Activated naive CD4-positive, alpha-beta T cell (primary cell): ENCODE measurements at places on chromosomes 1 and 21.

GRCh38 chr1:1291023-1291528 lies 10.8 kb downstream of the SCNN1D start:
- no peak for DNase-seq

DNA sequence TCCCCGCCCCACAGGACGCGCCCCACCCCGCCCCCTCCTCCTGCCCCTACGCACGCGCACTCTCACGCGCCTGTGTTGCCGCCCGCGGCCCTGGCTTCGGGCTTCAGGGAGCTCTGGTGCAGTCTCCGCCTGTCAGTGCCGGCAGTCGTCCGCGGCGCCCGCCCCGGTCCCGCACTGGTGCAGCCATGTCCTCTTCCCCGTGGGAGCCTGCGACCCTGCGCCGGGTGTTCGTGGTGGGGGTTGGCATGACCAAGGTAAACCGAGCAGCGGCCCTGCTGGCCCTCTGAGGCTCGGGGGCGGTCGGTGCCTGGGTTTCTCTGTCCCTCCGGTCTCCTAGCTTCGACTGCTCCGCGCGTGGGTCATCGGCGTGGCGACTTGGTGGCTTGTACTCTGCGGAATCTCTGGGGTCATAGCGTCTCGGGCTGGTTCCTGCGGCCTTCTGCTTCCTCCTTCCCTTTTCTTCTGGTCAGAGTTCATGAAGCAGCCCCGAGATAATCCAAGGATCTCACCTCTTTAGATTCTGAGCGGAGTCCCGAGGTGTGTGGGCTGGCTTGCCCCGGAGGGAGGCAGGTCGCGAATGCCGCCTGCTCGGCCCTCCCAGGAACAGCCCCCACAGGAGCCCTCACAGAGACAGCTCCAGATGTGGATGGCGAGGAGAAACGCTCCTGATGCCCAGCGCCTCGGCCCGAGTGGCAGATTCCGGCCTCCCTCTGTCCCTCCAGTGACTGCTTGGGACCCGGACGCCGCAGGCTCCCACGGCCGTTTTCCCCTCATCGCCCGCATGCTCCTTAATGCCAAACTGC lies at the start of gene SCP2:
Gene SCP2 (plus strand): TSS at position 65 of the 803 bp plus-strand sequence. CDS start 121 bp downstream, at position 186.
- DNase-seq, result peak; percentile 66

DNA sequence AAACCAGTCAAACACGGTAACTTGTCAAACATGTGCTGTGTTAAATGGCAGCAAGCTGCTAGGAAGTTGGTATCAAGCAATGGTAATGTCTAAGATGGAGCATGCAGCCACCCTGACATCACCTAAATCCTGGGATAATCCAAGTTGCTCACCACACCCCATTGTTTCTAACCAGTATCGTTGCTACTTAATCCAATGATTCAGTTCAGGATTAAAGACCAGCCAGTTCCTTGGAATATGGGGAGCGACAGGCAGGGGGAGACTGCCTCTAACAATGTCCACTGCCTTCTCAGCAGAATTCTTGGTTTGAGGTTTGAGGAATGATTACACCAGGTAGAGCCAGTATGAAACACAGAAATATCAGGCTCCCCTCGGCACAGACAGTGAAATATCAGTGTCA lies 122.1 kb upstream of the IFFO2 start:
- no peak for DNase-seq

- no peak for DNase-seq
These were observed 20.8 kb upstream of the ECE1 start for GRCh38 chr1:21311016-21311415.

GRCh38 chr1:243959998-243960397 lies 91.1 kb upstream of the ZBTB18 start:
- DNase-seq, result no peak

DNA sequence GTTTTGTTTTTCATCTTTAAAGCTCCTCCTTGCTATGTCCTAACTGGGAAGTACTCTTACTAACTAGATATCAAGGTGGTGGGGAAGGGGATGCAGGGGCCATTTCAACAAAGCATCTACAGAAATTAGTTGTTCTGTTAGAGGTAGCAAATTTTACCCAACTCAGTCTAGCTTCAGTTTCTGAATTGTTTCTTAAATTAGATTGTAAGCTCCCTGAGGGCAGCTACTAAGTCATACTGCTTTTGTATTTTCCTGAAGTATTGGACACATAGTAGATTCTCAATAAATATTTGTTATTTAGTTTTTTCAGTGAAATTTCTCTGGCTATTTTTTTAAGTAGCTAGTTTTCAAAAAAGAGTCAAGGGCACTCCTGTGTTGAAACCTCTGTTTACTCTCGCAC lies 1.8 kb downstream of the UBAP2L start:
- DNase-seq, result no peak

DNA sequence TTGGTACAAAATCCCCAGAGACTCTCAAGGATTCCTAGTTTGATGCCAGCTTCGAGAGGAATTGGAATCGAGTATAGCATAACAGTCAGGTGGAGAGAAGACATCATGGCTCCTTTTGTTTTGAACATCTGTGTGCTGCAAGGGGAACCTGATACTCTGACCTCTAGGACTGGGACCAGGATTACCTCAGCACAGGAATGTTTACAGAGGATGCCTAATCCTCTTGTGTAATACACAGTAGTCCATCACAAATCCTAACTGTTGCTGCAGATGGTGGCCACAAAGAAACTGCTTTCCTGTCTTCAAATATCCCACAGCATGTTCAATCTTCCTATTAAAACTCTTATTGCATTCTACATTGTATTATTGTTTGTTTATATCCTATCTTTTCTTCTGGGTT lies 111.8 kb upstream of the PRMT6 start:
- no peak for DNase-seq
